ENCODE measurements at places on chromosomes 2 and 18. TPM values are rescaled to one million over a fixed set of nuclear protein-coding genes. Genes with fewer than 3 reads are reported as not detected.

DNA sequence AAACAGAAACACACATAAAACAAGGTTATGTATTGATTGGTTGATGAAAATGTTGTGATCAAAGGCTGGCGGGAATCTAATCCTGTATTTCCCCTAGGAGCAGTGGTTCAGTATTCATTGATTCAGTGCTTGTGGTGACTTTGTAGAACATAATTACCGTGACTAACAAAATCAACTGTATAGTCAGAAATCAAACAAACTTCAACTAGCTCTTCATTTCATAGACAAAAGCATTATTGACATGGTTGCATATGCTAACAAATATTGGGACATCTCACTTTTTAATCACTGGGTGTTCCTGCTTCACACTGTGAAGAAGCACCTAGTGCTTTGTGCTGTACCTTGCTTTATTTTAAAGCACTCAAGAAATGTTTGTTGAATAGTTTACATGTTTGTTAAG lies 41.4 kb downstream of the USP14 start:
- H3K27me3 ChIP-seq = no peaks in the 10 kb centered on the region
- no peak overlapping the region for H3K27ac ChIP-seq
- H3K4me3 ChIP-seq = no peak overlapping the region
- peaks cover 4% of the 10 kb centered on the region for H3K4me1 ChIP-seq
- no peak for DNase-seq

DNA sequence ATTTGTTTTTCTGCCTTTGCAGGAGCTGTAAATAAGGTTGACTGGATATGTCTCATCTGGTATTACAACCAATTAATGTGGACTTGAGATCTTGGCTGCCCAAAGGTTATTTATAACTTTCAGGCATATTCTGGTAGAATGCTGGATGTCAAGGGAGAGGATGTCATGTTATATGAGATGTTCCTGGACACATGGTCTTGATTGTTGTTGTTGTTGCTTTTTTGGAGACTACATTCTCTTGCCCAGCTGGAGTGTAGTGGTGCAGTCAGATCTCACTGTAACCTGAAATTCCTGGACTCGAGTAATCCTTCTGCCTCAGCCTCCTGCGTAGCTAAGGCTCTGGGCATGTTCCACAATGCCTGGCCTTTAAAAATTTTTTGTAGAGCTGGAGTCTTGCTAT lies 83.3 kb downstream of the LCLAT1 start:
- H3K36me3 ChIP-seq = peaks cover 67% of the 10 kb centered on the region
- H3K4me3 ChIP-seq = no peak overlapping the region
- no peaks in the 10 kb centered on the region for H3K27me3 ChIP-seq
- H3K4me1 ChIP-seq = peaks cover 7% of the 10 kb centered on the region

DNA sequence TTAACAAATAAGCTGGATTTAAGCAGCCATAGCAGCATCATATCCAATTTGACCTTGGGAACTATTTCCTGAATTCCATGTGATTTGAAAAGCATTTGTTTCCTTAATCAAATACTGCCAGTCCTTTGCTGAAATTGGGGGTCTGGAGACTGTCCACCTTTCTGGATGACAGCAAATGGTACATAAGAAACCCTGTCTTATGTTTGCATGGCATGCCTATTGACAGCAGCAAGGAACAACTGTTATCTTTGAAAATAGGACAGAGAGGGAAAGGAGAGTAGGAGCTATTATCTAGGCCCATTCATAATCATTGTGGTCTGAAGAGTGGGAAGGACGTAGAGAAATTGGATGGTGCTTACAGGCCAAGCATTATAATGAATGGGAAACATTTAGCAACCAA lies 129.2 kb upstream of the CTNNA2 start:
- DNase-seq = no peak
- H3K27me3 ChIP-seq = no peaks in the 10 kb centered on the region
- H3K36me3 ChIP-seq = no peaks in the 10 kb centered on the region
- no peak overlapping the region for H3K27ac ChIP-seq

- H3K4me1 ChIP-seq = no peaks in the 10 kb centered on the region
- H3K27ac ChIP-seq = no peak overlapping the region
- no peaks in the 10 kb centered on the region for H3K36me3 ChIP-seq
- H3K27me3 ChIP-seq = no peaks in the 10 kb centered on the region
Observed at GRCh38 chr18:25288340-25288938, 63.5 kb downstream of the ZNF521 start.

GRCh38 chr18:9755615-9756014 lies 47.5 kb downstream of the RAB31 start:
- no peak overlapping the region for H3K4me3 ChIP-seq
- H3K27ac ChIP-seq = no peak overlapping the region
- no peaks in the 10 kb centered on the region for H3K4me1 ChIP-seq
- H3K36me3 ChIP-seq = no peaks in the 10 kb centered on the region
- DNase-seq = no peak

Gene PARD3B
- total RNA-seq = 3.8 TPM

Gene DYSF
- total RNA-seq = 3.4 TPM

Gene PLEK
- total RNA-seq = 3.9 TPM
